ENCODE measurements at places on chromosomes 13 and 19.

GRCh38 chr13:24328145-24328544 is 18.8 kb downstream of the C1QTNF9 start:
- DNase-seq: no peak

DNA sequence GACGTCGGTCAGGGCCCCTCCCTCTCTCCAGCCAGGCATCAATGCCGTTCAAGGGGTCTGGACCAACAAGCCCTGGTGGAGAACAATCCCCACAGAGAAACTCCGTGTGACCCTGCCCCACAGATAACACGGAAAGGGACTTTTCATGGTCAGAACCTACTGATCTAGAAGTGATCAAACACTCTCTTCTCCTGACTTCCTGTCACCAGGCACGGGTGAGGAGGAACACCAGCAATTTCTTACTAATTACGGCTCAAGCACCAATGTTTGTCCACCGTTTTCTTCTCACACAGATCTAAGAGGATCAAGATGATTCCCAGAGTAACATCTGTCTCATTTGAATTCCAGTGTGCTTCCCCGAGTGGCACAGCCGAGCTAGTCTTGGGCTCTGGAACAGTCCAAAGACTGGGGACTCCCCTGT is 11.8 kb downstream of the RASA3 start:
- DNase-seq: no peak

DNA sequence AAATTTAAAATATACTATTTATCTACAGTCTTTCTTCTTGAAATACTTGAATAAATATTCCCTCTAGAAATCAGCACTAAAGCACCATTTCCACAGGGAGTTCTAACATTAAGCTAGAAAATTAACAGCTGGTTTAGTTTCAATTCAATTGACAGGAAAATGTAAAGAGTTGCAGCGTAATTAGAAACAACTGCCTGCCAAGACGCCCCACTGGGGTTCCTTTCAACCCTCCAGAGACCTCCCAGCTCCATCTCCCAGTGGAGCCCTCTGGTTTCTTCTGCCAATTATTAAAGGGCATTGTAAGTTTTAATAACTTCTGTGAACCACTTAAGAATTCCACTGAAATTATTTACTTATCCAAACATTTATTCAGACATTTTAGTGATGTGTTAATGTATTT is 4.2 kb downstream of the GJA3 start:
- DNase-seq: no peak

- DNase-seq: no peak
These were observed 293.9 kb downstream of the ABCC4 start for GRCh38 chr13:95007322-95007721.

DNA sequence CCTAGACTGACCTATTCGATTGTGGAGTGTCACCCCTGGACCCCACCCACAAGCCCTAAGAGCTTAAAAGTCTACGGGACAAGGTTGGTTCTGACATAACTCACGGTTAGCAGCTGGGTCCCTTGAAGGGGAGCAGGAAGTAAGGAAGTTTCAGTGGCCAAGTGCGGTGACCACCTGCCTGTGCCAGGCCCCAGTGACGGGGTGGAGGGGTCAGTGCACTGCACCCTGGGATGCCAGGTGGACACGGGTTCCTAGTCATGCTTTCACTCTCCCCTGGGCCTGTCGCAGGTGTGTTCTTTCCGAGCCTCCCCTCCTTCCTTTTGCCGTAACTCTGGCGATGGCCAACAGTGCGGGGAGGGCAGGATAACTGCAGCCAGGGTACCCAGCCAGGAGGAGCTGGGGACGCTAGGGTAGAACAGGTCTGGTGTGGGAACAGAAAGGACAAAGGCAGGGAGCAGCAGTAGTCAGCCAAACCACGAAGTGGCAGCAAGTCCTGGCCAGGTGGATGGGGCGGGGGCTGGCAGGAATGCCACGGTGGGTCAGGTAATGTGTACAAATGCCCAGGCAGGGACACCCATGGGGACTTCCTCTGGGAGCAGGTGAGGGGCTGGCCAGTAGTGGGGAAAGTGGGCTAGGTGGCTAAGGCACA is 58.3 kb downstream of the RGCC start:
- DNase-seq: no peak

GRCh38 chr13:34506796-34507195 is 435.3 kb upstream of the NBEA start:
- DNase-seq: no peak

GRCh38 chr13:79108914-79109643 is 297.0 kb downstream of the RBM26 start:
- DNase-seq: no peak

DNA sequence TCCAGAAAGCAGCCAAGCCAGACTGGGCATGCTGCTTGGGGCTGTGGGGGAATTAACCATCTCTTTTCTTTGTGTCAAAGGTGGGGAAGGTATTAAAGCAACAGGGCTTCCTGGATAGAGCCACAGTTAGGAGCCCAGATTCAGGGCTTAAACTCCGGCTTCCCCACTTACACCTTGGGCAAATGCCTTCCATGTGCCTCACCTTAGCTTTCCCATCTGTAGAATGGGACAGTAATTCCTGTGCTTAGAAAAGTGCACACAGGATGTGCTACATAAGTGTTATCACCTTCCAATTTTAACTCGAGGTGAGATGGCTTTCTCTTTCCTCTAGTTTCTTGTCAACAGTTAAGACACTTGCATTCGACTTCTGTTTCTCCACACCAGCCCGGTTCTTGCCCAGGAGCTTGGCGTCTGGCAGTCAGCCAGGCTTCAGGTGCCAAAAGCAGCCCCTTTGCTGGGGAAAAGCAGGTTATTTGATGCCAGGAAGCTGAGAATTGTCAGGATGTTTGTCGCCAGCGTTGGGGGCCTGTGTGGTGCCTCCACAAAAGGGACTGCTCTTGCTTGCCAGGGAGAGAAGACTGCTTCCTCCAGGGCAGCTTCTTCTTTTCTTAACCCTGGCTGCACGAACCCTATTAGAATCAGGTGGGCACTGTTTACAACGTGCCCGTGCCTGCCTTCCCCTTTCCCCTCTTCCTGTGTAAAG is 79.2 kb downstream of the SIPA1L3 start:
- DNase-seq: no peak

GRCh38 chr13:73851104-73851503 is 283.1 kb downstream of the KLF12 start:
- no peak for DNase-seq

DNA sequence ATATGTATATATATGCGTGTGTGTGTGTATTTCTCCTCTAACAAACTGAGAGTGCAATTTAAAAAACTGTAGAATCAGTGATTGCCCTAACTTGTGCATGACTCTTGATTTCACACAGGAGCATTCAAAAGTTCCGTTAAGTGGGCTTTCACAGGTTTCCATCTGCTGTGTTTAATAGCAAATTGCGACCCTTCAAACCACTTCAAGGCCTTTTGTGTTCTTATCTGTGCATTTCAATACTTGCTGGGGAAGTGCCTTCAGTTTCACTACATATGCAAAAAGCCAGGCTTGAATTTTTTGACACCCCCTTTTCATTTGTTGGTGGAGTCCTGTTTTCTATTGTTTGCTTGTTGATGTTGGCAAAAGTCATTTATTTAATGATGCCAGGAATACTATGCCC is 158.0 kb downstream of the TM9SF2 start:
- no peak for DNase-seq

DNA sequence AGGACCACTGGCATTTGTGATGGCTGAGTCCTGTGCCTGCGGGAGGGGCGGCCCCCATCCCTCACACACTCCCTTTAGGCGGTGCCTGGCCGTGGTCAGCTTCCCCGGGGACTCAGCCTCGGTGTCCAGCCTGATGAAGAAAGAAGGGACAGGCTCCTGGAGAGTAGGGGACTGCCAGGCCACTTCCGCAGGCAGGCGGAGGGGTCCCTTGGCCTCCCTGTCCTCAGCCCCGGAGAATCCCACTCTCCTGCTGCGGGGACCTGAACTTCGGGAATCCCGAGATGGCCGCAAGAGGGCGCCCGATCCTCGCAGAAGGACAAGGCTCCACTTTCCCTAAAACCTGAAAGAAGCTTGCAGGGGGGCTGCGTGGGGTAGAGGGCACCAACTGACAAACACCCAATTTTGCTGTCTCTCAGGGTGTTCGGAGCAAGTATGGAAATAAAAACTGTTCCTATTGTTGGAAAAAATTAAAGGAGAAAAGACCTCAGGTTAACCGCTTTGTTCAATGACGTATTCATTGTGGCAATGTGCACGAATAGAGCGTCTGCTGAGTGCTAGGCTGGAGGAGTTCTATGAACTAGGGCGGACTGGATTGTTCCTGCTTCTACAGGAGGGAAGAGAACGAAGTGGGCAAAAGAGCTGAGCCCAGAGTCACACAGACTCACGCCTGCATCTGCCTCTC is 297.3 kb downstream of the ZNF536 start:
- DNase-seq: no peak

- no peak for DNase-seq
These were observed 203.6 kb upstream of the NBEA start for GRCh38 chr13:34738254-34738992.

DNA sequence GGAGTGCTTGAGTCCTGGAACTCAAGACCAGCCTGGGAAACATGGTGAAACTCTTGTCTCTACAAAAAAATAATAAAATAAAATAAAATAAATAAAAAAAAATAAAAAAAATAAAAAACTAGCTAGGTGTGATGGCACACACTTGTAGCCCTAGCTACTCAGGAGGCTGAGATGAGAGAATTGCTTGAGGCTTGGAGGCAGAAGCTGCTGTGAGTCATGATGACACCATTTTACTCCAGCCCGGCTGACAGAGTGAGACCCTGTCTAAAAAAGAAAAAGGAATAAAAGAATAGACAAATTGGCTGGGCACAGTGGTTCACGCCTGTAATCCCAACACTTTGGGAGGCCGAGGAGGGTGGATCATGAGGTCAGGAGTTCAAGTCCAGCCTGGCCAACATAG is 1168.9 kb downstream of the SLITRK5 start:
- DNase-seq: no peak

DNA sequence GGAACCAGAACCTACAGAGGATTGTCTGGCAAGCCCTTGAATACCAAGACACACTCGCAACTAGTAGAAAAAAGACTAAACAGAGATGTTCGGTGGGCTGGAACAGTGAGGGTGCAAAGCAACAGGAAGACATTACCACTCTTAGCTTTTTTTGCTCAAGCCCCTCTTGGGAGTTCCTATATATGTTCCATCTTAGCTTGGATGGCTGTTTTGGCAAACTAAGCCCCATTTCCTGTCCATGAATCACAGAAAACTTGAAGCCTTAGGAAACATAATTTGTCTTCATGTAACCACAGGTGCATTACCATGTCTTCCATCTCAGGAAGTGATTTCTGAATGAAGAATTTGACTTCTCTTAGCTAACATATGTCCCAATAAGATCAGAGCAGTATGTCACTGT is 446.3 kb downstream of the OLFM4 start:
- no peak for DNase-seq

- DNase-seq: no peak
These were observed 40.2 kb downstream of the CCNE1 start for GRCh38 chr19:29851769-29852521.

DNA sequence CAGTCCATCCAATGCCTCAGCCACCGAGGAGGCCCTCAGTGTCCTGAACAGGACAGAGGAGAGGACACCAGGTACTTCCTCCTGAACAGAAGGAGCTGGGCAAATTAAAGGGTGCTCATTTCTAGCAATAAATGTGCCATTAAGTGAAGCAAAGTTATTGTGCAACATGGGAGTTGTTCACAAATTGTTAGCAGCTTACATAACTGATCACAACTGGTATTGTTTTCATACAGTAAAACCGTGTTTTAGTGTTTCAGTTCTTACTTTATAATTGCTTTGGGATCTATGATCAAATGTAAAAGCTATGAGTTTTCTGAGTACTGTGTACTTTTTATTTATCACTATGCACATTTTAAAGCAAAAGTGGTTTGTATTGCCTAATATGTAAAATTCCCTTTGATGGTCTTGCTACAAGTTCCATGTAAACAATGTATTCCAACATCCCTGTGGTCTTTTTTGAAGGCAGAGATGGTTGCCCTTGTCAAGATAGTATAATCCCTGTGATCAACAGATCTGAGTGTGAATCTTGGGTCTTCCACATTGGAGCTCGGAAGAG is 263.1 kb downstream of the FGF14 start:
- DNase-seq: no peak

DNA sequence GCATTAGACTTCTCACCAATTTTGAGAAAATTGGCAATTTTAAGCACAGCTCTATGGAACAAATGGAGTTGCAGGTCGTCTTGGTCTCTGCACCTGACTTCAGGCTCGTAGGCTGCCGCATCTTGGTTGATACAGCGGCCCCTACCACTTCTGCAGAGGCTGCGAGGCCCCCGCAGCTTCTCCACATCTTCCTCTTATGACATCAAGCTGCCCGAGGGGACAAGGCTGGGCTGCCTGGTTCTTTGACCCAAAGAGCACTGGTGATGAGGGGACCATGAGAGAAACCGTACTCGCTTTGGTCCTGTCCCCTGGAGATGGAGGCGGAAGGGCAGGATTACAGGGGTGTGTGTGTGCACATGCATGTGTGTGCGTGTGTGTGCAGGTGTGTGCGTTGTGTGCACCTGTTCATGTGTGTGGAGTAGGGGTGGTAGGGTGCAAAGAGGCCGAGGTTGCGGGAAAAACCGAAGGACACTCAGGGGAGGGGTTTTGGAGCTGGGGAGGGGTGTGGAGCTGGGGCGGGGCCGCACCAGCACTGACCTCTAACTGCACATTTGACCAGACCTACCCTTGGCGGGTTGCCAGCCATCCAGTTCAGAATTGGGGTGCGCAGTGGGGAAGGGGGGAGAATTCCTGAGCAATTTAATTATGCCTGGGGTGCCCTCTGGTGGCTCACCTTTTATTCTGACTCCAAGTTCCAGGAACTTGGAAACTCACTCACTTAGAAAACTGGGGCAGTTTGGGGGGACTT is 65.1 kb upstream of the ARHGEF7 start:
- DNase-seq: no peak

DNA sequence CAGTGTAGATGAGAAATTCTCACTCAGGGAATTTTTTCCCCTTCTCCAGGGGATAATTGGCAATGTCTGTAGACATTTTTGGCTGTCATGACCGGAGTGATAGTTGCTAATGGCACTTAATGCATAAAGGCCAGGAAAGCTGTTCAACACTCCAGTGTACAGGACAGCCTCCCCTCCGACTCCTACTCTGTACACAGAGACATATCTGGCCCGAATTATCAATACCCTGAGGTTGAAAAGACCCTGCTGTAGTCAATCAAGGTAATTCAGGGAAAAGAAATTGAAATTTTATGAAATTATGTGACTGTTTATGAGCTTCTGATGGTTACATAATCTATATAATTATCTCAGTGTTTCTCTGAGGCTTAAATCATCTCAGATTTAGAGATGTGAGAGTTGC is 720.7 kb downstream of the OLFM4 start:
- no peak for DNase-seq

DNA sequence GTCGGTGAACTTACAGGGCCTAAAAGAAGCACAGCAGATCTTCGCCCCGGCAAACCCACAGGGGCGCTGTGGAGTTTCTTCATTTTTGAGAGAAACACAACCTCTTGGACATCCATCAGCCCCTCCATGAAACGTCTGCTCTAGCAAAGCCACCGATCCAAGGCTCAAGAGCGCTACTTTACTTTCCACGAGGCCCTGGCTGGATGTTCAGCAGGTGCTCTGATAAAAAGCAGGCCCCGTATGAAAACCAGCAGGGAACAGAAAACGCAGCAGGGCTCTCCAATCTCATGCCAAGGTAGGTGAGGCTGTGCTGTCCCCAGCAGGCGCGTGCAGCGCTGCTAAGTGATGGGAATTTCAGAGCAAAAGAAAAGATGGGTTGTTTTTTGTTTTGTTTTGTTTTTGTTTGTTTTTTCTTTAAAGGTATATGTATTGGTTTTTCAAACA is 86.7 kb downstream of the IRS2 start:
- no peak for DNase-seq

Data from cortex of kidney (tissue), 1 donor.